ENCODE measurements at places on chromosomes 7 and 10.
A peak's percentile ranks its signal among the peaks of the same experiment; 100 is the strongest.

DNA sequence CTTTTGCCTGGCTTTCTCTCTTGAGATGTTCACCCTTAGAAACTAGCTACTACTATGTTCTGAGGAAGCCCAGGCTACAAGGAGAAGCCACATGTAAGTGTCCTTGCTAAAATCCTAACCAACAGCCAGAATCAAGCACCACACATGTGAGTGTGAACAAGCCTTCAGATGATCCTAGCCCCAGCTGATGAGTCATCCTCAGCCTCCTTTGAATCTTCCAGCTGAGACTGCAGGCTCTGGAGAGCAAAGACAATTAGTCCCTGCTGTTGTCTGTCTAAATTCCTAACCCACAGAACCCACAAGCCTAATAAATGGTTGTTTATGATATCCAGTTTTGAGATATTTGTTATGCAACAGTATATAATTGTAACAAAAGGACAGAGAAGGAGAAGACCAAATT, 92.8 kb upstream of the TAC1 start:
- no peak for DNase-seq

DNA sequence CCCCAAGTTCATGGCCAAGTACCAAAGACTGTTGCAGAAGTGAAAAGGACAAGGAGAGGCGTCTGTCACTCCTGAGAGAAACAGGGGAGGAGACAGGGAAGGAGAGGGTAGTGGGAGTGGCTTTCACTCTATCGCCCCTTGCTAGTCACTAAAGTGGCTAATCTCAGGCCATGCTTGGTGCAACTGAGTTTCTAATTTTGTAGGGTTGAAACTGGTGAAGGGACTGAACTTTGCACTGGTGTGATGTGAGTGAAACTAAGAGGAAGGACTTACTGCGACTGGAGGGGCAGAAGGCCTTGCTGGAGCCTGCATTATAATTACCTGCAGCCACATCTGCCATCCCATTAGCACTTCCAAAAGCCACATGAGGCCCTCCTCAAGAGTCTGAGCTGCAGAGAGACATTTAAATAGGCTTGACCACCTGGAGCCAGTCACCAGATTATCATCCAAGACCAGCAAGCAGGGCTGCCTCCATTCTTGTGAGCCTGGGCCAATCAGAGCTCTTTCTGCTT, 107.2 kb upstream of the EEPD1 start:
- DNase-seq, result no peak

DNA sequence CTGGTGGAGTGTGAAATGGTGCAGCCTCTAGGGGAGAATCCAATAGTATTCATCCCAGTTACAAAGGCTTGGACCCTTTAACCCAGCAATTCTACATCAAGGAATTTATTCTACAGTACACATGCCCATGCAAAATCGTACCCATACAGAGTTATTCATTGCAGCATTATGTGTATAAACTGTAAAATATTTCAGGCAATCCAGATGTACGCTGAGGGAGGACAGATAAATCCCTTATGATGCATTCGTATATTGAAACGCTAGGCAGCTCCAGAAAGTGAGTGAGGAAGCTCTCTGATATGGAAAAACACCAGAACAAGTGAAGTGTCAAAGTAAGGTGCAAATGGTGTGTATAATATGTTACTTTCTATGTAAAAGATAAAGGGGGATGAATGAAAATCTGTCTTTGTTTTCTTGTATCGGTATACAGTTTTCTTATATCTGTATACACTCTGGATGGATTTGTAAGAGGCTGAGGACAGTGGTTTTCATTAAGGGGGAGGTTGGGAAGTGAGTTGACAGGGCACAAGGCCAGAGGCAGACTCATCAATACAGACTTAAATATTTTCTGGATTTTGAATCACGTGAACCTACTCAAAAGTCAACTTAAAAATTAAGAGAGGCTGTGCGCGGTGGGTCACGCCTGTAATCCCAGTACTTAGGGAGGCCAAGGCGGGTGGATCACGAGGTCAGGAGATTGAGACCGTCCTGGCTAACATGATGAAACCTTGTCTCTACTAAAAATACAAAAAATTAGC, 17.1 kb downstream of the VWA2 start:
- DNase-seq, result no peak

DNA sequence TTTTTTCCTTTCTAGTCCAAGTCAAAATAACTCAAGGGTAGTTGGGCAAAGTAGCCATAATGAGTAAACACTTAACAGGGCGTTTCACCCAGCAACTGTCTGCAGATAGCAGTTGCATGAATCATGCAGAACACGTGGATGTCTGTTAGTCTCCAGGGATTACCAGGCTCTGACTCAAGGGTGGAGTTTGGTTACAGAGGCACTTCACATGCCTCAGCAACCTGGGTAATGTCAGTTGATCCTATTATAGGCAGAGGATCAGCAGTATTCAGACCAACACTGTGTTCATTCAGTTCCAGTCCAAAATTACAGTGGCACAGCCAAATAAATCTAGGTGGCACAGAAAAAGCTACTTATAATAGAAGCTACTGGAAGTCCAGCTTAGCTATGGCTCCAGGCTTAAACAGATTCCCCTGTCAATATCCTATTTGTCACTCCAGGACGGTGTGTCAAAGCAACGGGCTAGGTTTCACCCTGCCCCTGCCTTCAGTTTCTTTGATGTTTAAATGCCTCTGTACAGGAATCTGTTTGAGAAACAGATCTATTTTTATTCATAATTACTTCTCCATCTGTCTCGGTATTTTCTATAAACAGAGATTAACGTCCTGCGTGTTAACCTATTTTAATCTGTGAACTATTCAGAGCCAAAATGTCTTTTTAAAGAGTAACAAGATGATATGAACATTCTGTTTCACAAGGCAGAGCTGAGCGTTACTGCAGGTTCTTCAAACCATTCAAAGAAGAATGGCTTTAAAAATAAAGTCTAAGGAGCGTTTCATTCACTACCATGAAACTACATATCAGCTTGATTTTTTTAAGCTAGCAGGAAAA, 162.6 kb upstream of the AKR1E2 start:
- DNase-seq, result peak; percentile 92

GRCh38 chr10:29253690-29254029, 35.2 kb upstream of the LYZL1 start:
- DNase-seq, result no peak

DNA sequence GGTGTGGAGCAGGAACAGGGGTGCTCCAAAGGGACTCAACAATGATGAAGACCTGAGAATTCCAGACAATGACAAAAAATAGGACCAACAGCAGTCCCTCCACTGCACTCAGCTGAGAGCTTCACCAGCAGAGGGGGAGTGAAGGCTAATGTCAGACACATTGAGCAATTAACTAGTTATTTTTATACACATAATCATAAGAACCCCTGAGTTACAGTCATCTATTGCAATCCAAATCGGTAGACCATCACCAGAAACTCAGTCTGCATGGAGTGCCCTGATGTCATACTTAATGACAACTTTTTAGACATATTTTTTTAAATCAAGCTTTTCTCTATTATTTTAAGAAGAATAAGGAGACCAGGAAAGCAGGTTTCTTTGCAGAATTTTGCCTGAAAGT, 30.6 kb upstream of the IKZF1 start:
- DNase-seq, result no peak

GRCh38 chr7:149879766-149880637, 6.2 kb downstream of the ATP6V0E2 start:
- DNase-seq, result no peak

- DNase-seq, result peak; percentile 43
Measured at GRCh38 chr10:22615819-22616499, 98.4 kb downstream of the PIP4K2A start.

DNA sequence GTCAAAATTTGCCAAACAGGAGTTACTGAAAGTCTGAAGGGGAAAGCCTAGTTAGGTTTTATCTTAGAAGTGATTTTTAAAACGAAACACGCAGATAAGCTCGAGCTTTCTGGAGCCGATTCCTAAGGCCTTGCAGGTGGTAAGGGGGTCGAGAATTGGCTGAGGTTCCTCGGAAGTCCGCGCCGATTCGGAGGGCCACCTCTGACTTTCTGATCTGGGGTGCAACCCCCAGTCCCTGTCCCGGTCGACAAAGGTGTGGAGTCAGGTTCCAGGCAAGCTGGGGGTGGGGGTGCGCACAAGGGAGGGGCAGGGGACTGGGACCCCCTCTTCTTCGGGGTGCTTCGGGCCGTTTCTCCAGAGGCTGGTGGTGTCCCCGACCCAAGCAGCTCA, 701 bp upstream of the CUL1 start:
- DNase-seq, result peak; percentile 29

- DNase-seq, result no peak
Measured at GRCh38 chr10:108862676-108863350, 1060.5 kb downstream of the XPNPEP1 start.

GRCh38 chr7:56125831-56126230, 9.6 kb upstream of the NUPR2 start:
- DNase-seq, result no peak

- no peak for DNase-seq
Measured at GRCh38 chr7:69698109-69698825, 100.0 kb downstream of the AUTS2 start.

DNA sequence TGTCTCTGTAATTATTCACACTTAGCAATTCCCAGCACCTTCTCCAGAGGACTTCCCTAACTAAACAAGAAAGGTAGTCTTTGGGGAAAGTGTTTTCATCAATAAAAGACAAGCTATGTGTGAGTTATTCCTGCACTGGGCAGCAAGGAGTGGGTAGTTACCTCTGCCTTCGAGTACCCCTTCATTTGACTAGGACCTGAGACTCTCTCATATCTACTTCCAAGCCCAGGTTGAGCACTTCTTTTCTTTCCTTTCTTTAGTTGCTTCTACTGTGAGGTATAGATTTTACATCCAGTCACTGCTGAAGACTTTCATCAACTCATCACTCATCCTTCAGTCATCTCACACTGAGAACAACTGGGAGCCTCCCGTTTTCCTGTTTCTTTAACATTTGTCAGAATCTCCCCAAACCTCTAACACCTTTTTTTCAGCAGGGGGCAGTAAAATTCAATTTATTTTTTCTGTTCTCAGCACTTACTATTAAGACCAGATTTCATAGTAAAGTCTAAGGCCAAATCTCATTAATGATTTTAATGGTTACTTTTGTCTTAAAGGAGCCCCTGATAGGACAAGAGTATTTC, 80.1 kb upstream of the PRSS1 start:
- DNase-seq, result no peak

DNA sequence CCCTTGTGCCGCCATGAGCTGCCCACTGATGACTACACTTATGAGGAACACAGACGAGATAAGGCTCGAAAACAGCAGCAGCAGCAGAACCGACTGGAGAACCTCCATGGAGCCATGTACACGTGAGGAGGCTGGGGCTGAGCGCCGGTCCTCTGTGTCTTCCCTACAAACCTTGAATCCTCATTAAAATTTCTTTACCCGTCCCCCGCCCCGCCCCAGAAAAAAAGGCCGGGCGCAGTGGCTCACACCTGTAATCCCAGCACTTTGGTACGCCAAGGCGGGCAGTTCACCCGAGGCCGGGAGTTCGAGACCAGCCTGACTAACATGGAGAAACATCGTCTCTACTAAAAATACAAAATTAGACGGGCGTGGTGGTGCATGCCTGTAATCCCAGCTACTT, 1.5 kb upstream of the RINT1 start:
- DNase-seq, result no peak

DNA sequence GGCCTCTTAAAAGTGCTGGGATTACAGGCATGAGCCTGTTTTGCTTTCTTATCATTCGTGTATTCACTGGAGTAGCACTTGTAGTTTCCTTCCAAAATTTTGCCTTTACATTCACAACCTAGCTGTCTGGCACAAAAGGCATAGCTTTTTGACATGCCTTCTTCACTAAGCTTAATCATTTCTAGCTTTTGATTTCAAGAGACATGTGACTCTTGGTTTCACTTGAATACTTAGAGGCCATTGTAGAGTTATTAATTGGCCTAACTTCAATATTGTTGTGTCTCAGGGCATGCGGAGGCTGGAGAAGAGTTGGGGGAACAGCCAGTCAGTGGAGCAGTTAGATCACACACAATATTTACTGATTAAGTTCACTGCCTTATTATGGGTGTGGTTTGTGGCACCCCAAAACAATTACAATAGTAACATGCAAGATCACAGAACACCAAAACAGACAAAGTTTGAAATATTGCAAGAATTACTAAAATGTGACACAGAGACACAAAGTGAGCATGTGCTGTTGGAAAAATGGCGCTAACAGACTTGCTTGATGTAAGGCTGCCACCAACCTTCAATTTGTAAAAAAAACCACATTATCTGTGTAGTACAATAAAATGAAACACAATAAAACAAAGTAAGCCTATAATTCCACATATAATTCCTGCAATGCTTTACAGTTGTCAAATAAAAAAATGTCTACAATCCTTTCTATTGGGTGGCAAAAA, 43.1 kb downstream of the BRAF start:
- no peak for DNase-seq

DNA sequence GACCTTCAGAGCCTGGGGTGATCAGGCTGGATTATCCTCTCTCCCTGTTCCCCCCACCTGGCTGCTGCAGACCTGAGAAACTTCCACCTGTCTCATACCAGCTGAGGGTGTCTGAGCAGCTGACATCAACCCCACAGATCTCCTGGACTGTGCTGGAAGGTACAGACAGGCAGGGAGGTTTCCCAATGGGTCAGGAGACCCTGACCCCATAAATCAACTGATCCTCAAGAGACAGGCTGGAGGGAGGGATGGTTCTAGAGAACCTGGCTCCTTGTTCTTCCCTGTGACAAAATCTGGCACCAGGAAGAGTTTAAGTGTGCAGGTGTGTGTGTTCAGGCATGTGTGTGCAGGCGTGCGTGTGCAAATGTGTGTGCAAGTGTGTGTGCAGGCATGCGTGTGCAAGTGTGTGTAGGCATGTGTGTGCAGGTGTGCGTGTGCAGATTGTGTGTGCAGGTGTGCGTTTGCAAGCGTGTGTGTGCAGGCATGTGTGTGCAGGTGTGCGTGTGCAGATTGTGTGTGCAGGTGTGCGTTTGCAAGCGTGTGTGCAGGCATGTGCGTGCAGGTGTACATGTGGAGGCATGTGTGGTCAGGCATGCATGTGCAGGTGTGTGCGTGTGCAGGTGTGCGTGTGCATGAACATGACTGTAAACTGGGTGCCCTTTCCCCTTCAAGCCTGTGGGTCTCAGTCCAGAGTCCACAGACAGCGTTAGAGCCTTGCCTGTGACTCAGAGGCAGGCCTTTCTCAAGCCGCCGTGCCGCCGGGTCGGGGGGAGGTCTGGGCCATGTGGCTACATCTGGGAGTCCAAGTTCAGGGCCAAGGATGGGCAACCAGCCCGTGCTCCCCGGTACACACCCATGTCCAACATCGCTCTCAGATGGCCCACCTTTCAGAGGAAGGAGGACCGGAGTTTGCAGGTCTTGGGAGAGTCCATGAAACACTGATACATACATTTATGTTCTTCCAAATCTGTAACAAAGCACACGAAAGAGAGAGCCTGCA, 50.1 kb upstream of the ELN start:
- DNase-seq, result no peak

- no peak for DNase-seq
Measured at GRCh38 chr7:111424768-111425167, 137.5 kb downstream of the IMMP2L start.

GRCh38 chr10:17668435-17669184, 24.7 kb downstream of the STAM start:
- no peak for DNase-seq

DNA sequence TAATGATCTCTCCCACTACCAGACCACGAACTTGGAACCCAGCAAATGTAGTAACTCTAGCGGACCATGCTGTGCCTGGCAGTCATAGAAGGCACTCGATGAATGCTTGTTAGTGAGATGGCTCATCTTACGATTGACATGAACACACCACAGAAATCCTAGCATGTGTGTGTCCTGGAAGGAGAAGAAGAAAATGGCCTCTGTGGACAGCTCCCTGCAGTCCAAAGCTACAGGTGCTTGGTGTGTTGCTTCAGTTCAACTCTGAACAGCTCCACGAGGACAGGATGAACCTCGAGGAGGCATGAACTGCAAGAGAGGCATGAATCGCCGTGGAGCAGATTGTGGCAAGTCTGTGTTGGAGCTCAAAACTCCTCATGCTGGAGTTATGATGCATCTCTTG, 93.5 kb downstream of the KLF6 start:
- DNase-seq, result peak; percentile 36

All from muscle of leg (tissue), 16 donors.